ENCODE measurements at places on chromosomes 2 and 18.

DNA sequence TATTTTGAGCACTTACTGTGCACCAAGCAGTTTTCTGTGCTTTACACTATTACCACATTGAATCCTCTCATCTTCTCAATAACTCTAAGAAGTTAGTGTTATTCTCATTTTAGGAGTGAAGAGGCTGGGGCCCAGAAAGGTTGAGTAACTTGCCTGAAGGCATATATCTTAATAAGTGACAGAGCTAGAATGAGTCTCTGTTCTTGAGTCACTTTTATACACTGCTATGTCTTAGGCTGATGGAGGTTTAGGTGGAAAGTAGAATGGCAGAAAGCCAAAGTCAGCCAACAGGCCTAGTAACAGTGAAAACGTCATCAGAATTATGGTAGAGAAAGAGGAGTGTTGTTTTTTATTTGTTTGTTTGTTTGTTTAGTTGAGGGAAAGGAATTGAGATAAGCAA, 27.9 kb upstream of the RPE start:
- no peak for DNase-seq

GRCh38 chr2:138275292-138275690, 226.3 kb upstream of the SPOPL start:
- no peak for DNase-seq

DNA sequence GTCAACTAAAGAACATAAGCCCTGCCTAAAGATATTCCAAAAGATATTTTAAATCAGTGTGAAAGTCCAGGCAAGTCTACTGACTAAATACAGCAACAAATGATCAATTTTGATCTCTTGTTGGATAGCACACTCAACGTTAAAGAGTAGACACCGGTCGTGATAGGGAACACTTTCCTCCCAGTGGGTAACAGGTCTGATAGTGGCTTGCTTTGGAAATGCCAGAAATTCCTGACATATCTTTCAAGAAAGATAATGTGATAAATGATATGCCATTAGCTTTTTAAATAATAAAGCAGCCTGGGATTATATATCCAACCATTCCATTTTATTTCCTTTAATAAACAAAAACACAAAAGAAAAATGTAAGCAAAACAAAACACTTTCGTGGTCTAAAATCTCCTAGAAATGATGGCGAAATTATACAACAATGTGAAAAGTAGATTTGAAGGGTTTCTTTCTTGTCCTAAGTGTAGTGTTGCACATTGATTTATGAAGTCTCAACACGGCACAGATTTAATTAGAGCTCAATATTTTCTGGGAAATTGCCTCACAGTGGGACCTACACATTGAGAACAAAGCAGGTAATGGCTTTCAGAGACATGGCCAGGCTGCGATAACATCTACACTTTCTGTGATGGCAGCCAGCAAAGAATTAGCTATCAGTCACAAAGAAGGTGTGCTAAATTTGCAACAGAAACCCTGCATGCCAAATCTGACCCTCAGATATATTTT, 158.6 kb downstream of the PPP1R1C start:
- DNase-seq, result no peak

GRCh38 chr2:97775074-97775473, 61.7 kb downstream of the ZAP70 start:
- DNase-seq, result no peak

DNA sequence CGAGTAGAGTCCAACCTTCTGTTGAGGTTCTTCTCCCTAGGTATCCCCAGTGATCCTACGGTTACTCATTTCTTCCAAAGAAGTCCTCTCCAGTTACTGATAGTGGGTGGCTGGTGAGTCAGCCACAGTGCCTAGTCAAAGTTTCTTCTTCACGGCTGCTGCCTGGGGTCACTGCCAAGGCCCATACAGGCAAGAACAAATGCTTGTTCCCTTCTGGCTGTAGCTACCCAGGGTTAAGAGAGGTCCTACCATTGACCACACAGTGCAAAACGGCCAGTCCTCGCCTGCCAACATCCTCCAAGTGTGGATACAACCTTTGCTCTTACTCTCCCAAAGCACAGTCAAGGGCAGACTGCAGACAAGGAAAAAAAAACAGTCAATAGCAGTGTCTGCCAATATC, 2.9 kb upstream of the PTPN4 start:
- no peak for DNase-seq

GRCh38 chr2:96537066-96537733, 648 bp downstream of the ARID5A start:
- no peak for DNase-seq

DNA sequence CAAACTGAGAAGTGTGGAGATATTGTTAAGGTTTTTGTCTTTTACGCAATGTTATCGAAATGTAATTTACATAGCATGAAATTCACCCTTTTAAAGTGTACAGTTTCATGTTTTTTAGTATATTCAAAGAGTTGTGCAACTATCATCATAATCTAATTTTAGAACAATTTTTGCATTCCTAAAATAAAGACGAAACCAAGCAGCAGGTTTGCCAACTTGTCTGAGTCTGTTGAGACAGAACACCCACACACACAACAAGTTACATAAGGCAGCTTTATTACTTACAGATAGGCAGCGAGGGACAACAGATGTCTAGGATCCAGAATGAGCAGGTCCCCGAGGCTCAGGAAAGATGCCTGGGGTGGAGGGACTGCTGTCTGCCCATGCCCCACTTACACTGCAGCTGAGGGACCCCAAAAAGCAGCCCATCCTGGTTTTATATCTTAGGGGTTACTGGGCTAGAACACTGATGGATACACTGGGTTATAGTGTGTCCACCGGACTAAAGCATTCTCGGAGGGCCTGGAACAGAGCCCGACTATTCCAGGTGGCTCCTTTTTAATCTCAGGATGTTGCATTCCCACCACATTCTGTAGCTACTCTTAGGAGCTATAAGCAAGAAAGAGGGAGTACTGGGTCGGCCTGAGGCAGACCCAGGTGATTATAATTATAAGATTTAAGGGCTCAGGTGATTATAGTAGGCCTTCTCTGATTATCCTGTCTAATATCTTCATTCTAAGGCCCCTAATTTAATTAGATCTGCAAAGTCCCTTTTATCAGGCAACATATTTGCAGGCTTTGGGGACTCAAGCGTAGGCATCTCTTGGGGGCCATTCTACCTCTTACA, 150.2 kb upstream of the DOK6 start:
- peak; percentile 65 for DNase-seq

DNA sequence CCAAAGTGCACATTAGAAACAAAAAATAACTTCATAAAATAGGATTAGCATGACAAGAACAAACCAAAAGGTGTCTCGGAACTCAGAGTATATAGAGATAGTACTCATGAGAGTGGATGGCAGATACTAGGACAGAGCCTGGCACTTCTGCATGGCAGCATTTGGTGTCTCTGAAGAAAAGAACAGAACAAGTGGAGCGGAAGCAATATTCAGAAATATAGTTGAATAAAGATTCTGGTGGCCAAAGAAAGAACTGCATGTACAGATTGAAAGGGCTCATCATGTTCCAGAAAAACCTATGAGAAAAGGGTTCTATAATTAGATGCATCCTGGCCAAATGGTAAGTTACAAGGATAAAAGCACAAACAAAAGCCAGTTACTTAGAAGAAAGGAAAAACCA, 90.9 kb downstream of the CCDC138 start:
- no peak for DNase-seq

- no peak for DNase-seq
Measured at GRCh38 chr2:26174691-26175465, 2.0 kb downstream of the GAREM2 start.

GRCh38 chr2:74226648-74227213, 28.3 kb downstream of the MTHFD2 start:
- peak; percentile 59 for DNase-seq

- no peak for DNase-seq
Measured at GRCh38 chr2:200944467-200945394, 18.7 kb downstream of the ORC2 start.

DNA sequence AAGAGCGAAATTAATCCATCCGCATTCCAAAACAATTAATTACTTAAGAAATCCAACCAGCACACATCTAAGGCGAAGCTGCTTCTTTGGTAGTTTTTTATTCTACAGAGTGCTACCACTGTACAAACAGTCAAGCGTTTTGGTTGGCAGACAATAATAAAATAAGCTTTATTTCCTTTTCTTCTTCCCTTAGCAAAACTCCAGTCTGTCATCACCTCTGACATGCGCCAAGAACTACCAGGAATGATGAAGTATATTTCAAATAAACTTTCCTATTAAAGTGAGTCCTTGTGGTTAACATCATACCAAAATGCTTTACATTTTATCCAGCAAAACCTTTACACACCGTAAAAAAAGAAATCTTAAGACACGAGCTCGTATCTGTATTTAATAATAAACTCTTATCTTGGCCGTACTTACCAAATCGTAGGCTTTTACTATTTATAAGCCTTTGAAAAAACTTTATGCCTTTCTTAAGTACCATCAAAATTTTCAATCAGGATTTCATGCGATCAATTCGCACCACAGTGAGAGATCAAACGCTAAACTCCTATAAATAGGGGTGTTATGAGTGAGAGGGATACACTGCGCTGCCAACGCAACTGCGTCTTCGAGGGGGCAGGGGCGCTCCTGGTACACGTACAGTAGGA, 1.3 kb downstream of the ATL2 start:
- DNase-seq, result no peak

GRCh38 chr2:68936427-68936826, 16.3 kb downstream of the GKN2 start:
- DNase-seq, result no peak

GRCh38 chr2:108621087-108621559, 86.9 kb downstream of the LIMS1 start:
- DNase-seq, result no peak

GRCh38 chr2:188028739-188029138, 262.9 kb upstream of the GULP1 start:
- no peak for DNase-seq
